GM03348 (cell line): ENCODE measurements at places on chromosomes 16 and 17.

GRCh38 chr16:73091174-73091573 is 43.2 kb upstream of the ZFHX3 start:
- no peak for DNase-seq

DNA sequence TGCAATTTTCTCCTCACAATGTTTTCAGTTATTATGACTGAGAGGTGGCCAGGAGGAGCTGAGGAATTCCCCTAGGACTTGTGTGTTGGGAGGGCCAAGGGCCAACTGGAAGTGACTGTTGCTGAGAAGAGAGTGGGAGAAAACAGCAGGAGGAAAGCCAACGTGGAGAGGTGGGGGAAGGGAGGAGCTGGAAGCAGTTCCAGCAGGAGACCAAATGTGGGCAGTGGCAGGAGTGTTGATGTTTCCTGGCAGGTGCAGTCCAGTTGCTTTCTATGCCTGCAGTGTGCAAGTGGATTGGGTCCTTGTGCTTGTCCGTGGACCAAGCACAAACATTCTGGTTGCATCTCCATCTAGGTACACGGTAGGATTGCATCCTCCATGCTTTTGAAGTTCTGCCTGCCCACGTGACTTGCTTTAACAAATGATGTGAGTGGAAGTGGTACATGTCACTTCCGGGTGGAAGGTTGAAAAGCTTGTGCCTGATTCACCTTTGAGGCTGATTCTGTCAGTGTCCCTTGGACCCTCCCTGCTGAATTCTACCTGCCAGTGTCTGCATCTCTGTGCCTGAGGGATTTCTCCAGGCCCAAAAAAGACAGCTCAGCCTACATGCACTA is 54.7 kb upstream of the CRHR1 start:
- no peak for DNase-seq

GRCh38 chr17:45775148-45775547 is 9.0 kb upstream of the CRHR1 start:
- DNase-seq = no peak

DNA sequence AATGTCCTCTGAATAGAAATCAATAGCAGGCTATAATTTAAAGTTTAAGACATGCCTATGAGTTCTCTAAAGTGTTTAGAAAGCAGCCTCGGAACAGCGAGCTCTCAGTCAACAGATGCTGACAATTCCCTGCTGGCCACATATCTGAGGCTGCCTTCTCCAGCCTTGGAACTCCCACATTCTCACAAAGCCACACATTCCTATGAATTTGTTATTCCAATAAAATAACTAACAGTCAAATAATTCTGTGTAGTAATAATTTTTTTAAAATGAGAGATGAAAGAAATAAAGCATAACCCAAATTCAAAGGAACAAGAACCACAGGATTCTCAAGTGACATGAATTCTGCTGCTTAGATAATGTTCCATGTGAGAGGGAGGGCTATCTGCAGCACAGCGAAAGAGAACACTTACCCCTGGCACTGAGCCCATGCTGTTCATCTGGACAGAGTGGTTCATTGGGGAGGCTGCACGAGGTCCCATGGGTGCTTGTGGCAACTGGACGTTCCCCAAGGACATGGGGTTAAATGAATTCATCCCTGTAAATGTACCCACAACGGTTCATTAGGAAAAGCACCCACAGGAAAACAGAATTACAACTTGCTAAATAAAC is 56.9 kb upstream of the TRAP1 start:
- DNase-seq = peak; percentile 80

DNA sequence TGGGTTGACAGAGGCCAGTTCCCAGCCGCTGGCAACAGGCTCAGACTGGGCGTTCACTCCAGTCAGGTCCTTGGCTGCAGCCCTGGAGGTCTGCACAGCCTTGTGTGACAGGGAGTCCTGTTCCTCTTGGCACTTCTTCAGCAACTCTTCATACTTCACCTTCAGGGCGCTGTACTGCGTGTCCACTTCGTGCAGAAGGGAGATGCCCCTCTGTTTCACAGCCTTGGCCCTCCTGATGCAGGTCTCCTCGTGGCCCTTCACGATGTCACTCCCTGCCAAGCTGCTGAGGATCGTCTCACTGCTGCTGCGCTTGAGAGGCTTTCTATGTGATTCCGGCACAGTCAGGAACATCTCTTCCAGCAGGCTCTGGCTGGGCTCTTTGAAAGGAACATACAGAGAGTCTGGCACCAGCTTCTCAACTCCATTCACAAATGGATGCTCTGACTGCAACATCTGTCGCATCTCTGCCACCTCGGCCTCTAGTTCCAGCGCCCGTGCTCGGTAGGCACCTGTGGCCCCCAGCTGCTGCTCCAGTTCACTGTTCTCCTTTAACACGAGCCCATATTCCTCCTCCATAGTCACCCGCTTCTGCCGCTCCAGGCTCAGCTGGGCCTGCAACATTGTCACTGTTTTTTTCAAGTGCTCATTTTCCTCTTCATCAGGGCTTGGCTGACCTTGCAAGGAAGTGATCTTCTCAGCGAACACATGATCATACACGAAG is 27.2 kb downstream of the CDR2 start:
- DNase-seq = no peak

GRCh38 chr16:73427164-73427563 is 379.2 kb upstream of the ZFHX3 start:
- DNase-seq = no peak

- peak; percentile 66 for DNase-seq
Observed at GRCh38 chr16:85592700-85593493, 20.2 kb upstream of the GSE1 start.

- DNase-seq = no peak
Observed at GRCh38 chr17:68535922-68536321, 23.7 kb downstream of the PRKAR1A start.

GRCh38 chr16:57687363-57687929 is 7.2 kb upstream of the DRC7 start:
- no peak for DNase-seq

- DNase-seq = no peak
Observed at GRCh38 chr17:62720126-62720850, 87.8 kb downstream of the MARCHF10 start.

DNA sequence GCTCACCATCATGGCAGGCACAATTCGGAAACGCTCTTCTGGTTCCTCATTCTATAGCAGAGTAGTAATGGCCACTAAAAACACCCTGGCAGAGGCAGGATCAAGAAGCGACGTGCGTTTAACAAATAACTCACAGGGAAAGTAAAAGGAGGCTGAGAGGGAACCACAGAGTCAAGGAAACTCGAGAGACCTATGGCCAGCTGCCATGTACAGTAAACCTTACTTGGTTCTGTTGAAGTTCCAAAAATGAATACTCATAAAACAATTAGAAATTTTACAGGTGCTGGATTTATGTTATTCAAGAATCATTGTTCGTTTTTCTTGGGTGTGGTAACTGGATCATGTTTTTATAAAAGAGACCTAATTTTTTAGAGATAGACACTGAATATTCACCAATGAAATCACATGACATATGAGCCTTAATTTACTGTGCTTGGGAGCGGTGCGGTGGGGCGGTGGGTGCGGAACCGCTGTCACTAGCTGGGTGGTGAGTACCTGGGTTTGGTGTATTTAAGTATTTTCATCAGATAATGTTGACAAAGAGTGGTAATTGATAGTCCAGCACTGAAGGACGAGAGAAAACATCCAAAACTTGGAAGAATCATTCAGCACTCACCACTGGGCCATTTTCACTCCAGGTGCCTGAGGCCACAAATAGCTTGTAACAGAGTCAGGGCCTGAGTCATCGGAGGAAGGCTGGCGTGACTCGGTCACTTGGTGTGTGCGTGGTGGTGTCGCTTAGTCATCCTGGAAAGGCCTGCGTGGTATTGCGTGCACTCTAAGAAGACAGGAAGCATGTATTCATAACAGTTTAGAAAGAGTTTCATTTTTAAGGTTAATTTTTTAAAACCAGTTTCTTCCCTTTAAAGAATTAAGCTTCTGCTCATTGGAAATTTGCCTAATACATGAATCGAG is 135.4 kb upstream of the CHMP6 start:
- DNase-seq = peak; percentile 93

DNA sequence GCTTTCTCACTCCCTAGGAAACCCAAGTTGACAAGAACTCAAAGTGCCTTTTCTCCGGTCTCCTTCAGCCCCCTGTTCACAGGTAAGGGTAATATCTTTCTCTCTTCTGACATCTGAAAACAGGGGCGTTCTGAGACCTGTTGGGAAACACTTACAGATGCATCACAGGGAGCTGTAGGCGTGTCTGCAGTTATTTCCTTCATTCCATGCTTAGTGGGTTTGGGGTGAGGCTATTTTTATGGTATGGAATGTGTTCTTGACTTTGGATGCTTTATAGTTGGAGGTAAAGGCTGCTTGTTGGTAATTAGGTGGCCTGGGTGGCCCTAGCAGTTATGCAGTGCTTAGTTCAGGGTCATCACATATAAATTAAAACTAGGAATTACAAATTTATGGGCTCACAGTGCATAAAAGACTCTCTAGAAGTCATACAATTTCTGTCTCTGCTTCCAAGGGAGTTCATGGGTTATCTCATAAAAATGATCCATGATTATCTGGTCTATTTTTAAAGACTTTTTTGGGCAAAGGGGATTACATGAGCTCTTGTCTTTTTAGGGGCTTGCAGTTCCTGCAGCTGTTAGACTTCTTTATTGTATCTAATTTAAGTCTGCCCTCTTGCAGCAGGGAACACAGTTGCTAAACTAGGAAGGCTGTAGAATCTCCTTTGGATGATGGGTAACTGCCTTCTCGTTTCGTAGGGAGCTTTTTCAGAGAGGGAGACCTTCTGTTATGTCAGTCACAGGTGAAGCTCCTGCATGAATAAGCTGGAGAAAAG is 10.2 kb downstream of the SOCS7 start:
- DNase-seq = peak; percentile 29

DNA sequence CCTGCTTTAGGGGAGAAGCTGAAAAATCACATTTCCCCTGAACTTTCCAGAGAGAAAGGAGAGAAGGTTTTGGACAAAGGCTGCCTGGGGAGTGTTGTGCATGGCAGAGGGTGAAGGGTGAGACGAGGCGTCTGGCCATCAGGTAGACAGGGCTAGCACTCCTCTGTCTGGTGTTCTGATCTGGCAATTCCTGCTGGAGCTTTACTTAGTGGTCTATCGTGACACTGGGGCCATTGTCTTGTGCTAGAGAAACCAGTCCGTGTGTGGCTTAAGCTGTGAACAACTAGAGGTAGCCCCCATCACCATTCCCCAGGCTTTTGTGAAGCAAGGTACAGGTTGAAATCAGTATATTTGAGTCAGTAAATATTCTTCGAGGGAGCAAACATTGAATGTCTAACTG is 8.5 kb downstream of the RHBDL3 start:
- no peak for DNase-seq

DNA sequence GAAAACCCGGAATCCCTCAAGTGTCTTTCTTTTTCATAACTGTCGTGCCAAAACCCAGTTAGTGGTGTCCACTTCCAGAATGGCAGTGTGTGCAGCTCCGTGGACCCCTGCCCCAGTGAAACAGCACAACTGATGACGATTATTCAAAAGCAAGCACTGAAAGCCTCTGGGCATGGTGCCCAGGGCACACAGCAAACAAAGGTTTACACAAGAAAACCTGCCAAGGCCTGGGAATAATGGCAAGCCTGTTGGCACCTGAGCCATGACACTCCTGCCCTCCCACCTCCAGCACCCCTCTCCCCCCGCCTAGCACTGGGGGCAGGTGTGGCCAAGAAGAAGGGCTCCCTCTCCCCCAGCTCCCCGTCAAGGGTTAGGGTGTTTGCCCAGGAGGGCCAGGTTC is 2.8 kb downstream of the PKMYT1 start:
- no peak for DNase-seq

DNA sequence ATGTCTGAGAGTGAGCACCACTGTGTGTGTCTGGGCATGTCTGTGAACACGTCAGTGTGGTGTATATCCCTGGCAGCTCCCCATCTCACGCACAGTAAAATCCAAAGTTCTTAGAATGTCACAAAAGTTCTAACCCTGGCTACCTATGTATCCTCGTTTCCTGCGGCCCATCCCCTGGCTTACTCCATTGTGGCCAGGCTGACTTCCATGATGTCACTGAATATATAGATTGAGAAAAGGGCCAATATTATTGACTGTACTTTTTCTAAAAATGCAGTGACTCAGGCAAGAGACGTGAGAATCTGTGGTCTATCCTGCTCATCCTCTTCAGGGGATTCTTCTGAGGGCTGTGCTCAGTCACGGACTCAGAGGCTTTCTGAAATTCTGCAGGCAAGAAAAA is 963 bp upstream of the METTL22 start:
- no peak for DNase-seq

DNA sequence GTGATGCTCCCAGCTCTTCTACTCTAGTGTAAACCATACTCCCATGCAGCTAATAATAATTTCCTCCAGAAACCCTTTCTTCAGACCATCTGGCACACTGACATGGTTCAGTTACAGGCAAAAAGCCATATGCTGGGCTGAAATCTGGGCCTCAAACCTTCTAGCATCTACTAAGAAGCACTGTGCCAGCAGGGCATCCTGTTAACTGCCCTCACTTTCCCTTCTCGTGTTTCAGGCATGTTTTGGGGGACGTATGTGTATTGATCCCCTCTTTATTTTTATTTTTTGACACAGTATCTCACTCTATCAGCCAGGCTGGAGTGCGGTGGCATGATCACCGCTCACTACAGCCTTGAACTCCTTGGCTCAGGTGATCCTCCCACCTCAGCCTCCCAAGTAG is 33.3 kb downstream of the STAT5A start:
- no peak for DNase-seq

DNA sequence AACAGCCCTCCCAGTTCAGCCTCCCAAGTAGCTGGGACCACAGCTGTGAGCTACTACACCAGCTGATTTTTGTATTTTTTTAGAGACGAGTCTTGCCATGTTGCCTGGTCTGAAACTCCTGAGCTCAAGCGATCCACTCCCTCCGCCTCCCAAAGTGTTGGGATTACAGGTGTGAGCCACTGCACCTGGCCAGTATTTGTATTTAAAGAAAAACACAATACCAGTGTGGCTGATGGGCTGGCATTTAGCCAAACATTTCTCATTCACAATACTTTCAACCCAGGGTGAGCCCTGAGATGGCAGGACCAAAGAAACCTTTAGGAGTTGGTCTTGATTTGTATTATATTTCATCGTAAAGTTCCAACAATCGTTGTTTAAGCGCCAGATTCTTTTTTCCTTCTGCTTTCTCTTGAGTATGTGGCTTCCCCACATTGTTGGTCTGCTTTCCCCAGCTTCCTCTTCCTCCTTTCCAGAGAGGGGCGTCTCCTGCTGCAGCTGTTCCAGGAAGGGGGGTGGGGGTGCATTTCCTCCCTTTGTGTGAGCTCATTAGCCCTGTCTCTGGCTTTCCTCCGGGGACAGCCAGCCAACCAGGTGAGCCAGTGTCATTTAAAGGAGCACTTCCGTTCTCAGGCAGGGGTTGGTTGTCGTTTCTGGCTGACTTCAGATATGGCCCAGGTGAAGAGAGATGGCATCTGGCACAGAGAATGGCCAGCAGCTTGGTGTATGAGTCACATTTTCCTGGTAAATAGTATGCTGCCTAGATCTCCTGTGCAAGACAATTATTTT is 79.9 kb downstream of the GPRC5B start:
- no peak for DNase-seq
